ENCODE measurements at places on chromosomes 6 and 20.

GRCh38 chr6:166245148-166245547, 63.0 kb downstream of the PRR18 start:
- no peak for DNase-seq

DNA sequence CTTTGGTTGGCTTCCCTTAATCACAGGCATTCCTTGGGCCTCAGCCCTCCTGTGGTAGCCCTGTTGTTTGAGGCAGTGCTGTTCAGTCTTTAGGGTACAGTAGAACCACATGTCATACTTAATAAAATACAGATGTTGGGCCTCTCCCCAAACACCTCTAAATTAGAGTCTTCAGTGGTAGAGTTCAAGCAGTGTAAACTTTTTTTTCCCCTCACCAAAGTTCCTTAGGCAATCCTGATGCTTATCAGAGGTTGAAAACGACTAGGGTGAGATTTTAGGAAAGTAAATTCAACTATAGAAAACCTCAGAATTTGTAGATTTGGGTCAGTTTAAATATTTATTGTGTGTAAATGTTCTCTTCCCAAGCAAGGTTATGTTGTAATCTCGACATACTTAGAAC, 44.6 kb downstream of the BLTP3A start:
- no peak for DNase-seq

DNA sequence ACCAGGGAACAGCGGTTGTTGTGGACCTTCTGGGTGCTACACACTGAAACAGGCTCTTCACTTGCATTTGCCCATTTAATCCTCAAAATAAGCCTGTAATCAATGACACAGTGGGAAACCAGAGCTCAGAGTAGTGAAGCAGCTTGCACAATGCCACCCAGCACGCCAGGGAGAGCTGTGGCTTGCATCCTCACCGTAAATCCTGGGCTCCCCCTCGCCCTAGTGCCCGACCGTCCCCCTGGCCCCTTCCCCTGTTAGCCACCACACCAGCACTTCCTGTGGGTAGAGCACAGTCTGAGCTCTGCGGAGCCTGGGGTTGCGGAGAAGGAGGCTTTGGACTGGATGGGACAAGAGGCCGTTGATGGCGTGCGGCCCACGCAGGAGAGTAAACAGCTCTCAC, 14.5 kb downstream of the VSTM2L start:
- no peak for DNase-seq

DNA sequence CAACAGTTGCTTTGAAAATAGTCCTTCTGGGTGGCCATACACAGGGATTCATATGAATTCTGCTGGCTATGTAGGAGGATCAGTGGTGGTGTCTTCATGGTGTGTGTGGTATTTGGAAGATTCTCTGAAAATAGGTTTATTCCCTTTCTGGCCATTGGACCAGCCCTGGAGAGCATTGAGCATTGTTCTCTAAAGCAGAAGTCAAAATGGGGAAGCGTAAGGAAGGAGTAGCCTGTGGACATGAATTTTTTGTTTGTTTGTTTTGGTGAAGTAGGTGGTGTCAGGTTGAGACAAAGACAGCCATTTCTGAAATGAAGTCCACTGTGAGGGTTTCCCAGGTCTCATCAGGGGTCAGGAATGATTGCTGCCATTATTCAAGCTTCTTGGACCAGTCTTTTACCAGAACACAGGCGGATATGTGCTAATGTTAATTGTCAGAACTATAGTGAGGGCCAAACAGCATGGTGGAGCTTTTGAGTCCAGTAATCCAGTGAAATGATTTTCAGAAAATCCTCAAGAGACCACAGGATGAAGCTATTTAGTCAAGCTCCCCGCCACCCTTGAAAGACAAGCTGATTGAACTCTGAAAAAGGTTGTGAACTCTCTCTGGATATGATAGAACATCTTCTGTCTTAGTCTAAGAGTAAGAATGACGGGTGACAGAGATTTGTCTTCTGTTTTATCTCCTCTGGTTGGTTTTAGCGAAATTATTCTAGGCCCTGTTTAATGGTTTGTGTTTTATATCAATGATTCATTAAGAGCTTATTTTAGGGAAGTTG, 60.0 kb downstream of the DNAH8 start:
- DNase-seq = no peak

GRCh38 chr6:42278131-42278853, 60.6 kb upstream of the MRPS10 start:
- DNase-seq = no peak

DNA sequence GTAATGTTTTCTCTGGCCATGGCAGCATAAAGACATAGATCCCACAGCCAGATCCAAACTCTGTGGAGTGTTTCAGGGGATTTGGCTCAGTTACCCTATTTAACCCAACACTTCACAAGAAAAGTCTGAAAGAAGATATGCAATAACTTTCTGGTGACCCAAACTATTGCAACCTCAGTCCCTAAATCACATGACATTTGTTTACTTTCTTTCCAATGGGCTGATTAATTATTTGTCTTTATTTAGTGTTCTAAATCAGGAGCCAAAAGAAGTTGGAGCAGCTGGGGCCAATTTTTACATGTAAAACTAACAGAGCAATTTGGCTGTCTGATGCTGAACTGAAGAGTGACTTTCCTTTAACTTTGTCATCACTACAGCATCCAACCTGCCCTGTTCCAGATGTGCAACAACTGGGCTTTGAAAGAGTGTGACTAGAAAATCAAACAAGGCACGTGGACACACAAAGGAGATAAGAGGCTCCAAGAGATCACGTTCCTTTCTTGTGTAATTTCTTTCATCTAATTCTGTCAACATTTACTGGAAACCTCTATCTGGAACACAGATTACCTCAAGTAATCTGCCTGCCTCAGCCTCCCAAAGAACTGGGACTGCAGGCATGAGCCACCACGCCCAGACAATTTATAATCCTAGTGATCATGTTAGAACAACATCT, 90.8 kb downstream of the TRMT11 start:
- no peak for DNase-seq

- DNase-seq = no peak
These were observed 62.9 kb downstream of the BMP5 start for GRCh38 chr6:55812509-55812908.

DNA sequence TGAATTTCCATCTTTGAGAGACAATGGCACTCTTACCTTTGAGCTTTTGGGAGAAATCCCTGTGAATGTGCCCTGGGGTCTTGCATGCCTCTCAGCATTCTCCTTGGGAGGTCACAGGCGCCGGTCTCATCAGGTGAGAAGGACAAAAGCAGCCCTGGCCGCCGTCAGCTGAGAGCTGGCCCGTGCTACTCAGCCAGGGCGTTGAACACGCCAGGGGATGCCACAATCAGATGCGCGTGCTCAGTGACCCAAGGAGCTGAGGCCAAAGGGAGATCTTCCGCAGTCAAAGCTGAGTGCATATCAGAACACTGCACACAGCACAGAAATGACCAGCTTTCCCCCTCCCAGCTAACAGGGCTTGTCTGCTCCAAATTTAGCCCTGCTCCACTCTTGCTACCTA, 253.6 kb upstream of the NOX3 start:
- DNase-seq = no peak

DNA sequence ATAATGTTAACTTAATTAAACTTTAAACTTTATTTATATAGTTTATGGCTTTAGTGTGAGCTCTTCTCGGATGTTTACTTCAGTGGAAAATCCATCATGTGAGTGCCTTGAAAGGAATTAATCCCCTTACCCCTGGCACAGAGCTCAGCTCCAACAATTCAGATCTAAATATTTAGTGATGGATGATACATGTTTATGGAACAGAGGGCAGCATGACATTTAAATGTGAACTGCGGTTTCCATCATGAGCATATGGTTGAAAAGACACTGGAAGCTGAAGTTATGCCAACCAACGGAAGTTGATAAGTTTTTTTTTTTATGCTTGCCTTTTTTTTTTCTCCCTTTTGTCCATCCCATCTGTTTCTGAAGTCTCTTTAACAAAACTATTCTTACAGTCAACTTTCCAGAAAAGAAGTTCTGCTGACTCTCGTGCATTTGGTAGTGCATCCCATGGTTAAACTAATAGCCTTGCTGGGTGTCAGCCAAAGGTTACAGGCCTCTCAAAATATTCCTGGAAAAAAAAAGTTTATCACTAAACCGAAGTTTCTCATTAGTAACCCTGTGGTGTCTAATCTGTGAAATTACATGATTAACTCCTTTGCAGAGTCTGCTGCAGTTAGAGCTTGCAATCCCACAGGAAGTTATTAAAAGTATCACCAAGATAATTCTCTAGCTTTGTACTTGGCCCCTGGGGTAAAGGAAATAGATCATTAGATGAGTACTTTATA, 243.9 kb upstream of the TCF21 start:
- DNase-seq = no peak

DNA sequence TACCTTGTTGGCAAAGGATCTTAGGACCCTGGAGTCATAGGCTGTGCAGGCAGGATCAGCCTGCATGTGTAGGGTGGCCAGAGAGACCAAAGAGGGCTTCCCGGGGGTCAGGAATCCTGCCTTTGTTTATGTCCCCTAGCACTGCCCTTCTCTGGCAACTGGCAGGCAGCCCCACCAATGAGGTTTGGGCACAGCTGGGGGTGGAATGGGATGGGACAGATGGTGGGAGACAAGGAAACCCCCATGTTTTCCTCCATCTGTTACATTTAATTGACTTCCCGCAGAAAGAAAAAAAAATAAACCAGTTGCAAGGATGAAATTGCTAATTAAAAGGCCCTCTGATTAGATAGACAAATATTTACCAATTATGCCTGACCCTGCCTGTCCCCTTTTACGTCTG, 27.6 kb downstream of the CD40 start:
- DNase-seq = no peak

- no peak for DNase-seq
These were observed 348.0 kb upstream of the JARID2 start for GRCh38 chr6:14897831-14898230.

DNA sequence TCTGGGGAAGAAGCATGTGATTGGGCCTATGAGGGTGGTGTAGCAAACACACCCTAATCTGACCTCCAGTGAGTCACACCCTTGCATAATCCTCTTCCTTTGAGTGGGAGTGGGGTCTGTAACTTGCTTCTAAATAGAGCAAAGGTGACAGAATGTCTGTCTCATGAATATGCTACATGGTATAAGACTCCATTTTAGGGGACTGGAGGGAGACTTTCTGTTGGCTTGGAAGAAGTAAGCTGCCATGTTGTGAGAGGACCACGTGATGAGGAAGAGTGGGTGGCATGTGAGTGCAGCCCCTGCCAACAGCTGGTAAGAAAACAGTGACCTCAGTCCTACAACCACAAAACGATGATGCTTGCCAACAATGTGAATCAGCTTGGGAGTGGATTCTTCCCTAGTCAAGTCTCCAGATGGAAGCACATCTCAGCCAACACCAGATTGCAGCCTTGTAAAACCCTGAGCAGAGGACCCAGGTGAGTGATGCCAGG, 3.7 kb downstream of the AK9 start:
- DNase-seq = peak; percentile 34

DNA sequence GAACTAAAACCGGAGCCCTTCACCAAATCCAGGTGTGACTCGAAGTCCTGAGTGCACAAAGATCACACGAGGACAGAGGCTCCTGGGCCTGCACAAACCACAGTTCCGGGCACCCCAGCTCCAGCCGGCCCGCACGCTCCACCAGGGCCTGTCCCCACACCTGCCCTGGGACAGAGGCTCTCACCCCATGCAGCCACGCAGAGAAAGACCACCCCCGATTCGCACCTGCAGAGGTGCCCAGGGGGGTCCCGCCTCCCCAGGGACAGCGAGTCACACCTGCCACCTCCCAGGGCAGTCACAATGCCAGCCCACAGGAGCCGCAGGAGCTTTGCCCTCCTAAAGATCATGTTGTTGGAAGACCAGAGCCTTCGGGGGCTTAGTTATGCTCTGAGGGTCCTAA, 25.4 kb upstream of the MRGBP start:
- no peak for DNase-seq

DNA sequence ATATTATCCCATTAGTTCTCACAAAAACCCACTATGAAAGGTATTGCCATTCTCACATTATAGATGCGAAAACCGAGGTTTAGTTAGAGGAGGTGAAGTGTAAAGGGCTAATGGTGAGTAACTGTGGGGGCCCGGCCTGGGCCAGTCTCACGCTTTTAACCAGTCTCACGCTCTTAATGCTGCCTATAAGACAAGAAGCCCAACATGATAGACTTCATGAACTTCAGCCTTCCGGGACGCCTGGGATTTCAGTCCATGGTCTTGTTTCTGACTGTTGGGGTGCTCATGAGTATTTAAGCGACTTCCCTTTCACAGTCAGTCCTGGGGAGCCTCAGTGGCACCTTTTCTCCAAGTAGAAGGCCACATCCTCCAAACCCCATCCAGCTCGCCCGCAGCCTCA, 31.7 kb downstream of the AGPAT4 start:
- DNase-seq = no peak

DNA sequence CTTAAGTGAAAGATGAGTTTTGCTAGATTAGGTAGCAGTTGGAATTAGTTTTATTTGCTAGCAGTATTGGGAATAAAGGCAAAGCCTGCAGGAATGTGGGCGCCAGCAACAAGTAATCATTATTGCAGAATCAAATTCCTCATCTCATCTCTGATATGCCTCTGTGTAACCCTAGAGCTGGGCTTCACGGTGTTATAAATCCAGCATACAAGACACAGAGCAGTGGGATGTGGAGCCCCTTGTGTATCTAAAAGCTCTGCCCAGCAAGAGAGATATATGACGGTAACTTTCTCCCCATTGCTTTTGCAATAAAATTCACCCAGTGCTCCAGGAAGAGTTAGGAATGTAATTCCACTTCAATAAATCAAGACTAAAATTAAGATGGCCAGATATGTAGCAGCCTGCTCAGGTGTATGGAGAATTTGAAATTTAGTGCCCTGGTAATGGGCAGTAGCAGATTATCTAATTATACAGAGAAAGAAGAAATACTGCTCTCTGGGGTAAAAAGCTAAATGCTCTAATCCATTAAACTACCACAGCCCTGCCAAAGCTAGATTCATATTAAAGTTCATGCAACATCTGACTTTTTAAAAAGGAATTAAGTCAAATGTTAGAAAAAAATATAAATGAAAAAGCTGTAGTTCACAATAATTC, 5.6 kb upstream of the BLOC1S5 start:
- no peak for DNase-seq

GRCh38 chr6:158020272-158020711, 38.6 kb downstream of the SYNJ2 start:
- DNase-seq = no peak

DNA sequence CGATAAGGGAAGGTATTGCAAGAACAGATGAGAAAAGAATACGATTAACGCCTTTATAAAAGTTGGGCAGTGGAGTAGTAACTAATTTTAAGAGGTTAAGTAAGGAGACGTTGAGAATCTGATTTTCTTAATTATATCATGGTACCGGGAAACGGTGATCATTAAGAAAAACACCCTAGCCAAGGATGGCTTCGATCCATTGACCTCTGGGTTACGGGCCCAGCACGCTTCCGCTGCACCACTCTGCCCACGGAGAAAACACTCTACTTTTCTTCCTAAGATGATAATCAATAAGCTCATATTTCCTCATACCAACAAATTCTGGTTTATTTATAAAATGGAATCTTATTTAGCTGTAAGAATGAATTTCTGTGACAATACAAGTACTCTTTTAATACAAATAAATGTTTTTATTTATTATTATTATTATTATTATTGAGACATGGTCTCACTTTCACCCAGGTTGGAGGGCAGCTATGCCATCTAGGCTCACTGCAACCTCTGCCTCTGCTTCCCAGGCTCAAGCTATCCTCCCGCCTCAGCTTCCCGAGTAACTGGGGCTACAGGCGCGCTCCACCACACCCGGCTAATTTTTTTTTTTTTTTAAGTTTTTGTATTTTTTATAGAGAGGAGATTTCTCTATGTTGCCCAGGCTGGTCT, 8.3 kb downstream of the POM121L2 start:
- no peak for DNase-seq

- no peak for DNase-seq
These were observed 39.3 kb upstream of the SRPK1 start for GRCh38 chr6:35960187-35960586.

GRCh38 chr20:23626040-23626620, 11.6 kb downstream of the CST3 start:
- no peak for DNase-seq
